ENCODE measurements at places on chromosomes 16 and 17.

- no peak for DNase-seq
These were observed 645.1 kb downstream of the KCNJ18 start for GRCh38 chr17:22337467-22337866.

DNA sequence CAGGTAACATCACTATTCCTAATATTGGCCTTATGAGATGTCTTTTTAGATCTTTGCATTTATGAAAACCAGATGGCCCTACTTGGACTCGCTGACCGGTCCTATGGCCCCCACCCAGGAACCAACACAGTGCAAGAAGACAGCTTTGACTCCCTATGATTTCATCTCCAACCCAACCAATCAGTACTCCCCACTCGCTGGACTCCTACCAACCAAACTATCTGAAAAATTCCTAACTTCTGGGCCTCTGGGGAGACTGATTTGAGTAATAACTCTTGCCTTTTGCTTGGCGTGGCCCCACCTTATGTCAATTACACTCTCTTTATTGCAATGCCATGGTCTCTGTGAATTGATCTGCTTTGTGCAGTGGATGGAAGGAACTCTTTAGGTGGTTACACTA is 828.9 kb downstream of the CDH11 start:
- DNase-seq: no peak

- no peak for DNase-seq
These were observed 511 bp upstream of the LIG3 start for GRCh38 chr17:34979650-34980352.

GRCh38 chr17:52170963-52171572 is 12.6 kb upstream of the CA10 start:
- DNase-seq: no peak

GRCh38 chr16:66134875-66135274 is 231.6 kb upstream of the CDH5 start:
- DNase-seq: no peak

DNA sequence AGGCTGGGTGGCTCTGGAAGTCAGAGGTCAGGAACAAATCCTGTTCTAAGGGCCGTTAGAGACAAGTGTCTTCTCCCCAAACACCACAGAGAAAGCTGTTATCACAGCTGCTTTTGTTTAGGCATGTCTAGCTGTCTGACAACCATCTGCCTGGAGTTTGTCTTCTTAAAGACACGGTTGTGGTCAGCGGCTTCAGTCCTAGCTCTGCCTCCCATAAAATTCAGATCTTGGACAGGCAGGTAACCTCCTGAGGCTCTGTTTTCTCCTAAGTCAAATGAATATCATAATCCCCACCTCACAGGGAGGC is 2.3 kb upstream of the ITGA3 start:
- DNase-seq: no peak

GRCh38 chr16:17439580-17439979 is 31.2 kb downstream of the XYLT1 start:
- DNase-seq: no peak

- DNase-seq: no peak
These were observed 5.0 kb upstream of the ARHGAP17 start for GRCh38 chr16:25020112-25020631.

- peak; percentile 65 for DNase-seq
These were observed 3.7 kb upstream of the MYL4 start for GRCh38 chr17:47205419-47205963.

DNA sequence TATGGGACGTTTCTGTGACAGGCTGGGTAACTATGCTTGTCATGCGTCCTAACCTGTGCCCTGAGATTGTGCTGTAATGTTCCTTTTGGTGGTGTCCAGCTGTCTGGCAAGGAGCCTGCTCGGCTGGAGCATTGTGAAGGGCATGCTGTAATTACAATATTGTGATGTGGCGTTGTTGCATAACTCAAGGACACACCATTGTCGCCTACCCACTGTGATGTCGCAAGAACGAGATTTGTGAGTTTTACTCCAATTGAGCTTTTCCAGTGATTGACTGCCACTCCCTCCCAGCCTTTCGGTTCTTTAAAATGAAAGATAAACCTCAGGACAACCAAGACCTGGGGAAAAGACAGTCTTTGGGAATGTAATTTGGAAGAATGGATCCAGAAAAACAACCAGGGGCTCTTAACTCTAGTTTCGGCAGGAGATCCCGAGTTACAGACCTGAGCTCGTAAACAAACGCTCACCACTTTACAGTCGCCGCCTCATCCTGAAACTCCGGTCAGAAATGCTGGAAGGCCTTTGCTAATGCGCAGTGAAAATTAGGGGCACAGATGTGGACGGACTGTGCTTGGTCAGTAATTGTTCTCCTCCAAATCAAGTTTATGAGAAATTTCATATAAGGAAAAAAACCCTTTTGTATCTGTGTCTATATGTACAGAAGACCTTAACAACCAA is 1.3 kb downstream of the ZNF750 start:
- no peak for DNase-seq

All from brain microvascular endothelial cell (primary cell).